ENCODE measurements at places on chromosomes 5 and 9. TPM values are rescaled to one million over a fixed set of nuclear protein-coding genes. Genes with fewer than 3 reads are reported as not detected.

The AQP7 gene
- not detected for total RNA-seq

The CCDC171 gene
- 0.58 TPM for total RNA-seq

The TMEM215 gene
- not detected for total RNA-seq

The TAS2R1 gene
- not detected for total RNA-seq

The GABRA1 gene
- total RNA-seq, result not detected

The FBP1 gene
- total RNA-seq, result 1.7 TPM

The RNF208 gene
- total RNA-seq, result 0.76 TPM

The GZMA gene
- total RNA-seq, result not detected

The CAVIN4 gene
- total RNA-seq, result 3.3 TPM

DNA sequence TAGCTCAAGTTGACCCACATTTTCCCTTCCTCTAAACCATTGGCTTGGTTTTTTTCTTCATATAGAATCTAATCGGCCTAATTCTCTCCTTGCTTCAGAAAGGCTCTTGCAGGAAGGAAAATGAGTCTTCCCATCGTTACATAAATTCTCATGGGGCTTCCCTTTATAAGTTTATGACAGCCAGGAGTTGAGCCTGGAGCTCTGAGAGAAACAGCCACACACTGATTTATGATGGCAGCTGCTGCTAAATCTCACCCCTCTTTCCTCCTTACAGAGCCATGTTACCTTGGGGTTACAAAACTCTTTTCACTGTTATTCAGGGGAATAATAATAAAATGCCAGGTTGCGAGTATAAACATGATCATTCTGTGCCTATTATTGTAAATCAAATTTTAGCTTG lies 5.2 kb upstream of the RNF14 start:
- DNase-seq, result no peak

DNA sequence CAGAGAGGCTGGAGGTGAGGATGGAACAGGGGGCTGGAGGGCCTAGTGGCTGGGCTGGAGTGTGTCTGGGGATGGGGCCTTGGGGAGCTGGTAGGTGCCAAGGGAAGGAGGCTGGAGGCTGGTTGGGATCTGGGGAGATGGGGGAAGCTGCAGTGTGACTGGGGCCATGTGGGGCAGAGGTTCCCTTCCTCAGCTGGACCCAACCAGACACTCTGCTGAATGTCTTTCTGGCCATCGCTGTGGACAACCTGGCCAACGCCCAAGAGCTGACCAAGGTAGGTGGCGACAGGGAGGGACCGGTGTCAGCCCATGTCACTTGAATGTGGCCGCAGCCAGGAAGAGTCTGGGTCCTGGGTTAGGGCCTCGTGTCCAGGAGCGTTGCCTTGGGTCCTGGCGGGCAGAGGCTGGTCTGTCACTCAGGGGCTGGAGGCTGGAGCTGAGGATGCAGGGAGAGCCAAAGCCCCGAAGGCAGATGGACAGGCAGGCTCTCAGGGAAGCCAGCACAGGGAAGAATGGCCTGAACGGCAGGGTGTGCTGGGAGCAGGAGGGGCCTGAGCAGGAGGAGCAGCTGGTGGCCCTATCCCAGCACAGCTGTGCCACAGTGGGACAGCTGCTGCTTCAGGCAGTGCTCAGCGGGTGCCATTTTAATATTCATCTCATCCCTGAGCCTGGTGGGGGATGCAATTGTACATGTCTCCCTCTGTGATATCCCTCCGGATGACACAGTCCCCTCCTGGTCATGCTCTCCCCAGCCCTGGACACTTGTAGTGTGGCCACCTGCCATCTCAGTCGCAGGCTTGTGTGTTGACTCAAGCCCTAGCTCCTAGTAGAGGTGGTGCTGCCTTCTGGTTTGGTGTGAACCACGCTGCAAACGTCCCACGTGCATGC lies 132.5 kb downstream of the CACNA1B start:
- no peak for DNase-seq

- DNase-seq, result no peak
Measured at GRCh38 chr5:10912435-10912834, 151.4 kb upstream of the DAP start.

DNA sequence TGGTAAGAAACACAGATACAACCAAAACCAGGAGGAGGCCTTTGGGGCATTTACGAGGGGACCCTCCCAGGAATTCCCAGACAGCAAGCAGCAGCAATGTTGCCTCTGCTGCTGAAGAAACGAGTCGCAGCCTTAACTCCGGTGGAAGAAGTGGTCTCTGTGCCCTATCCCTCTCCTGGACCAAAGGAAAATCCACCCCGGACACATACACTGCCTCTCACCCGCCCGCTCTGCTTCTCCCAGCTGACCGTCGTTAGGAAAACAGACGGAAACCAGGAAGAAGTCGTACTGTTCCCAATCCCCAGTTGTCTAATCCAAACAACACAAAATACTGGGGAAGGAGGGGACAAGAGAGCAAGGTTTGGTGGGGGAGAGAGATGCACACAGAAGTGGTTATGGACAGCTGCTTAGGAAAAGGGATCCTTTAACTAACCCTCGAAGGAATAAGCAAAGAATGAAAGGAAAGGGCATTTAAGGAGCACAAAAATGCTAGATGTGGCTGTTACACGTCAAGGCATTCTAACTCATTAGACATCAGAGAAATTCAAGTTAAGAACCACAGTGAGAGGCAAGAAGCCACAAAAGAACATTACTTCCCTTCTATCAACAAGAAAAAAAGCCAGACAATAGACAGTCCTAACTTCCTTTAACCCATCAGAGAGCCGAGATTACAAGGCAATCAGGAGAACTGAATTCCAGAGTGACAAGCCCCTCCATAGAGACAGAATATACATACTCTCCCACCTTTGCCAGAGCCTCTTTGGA lies 71.9 kb downstream of the ACTL7B start:
- no peak for DNase-seq

DNA sequence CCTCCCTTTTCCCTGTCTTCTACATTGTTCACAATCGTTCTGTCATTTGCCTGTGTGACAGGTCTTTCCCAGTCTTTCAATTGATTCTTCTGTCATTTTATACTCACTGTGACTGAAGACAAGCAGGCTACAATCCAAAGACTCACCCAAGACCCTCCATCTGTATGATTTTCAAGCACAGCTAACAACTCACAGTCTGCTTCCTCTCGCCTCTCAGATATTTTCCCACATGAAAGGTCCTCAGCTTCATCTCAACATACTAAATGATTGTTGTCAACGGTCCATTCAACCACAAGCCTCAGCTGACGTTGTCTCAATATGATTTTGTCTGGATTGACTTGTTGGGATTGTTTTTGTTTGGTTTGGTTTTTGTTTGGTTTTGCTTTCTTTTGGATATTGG lies 346.5 kb downstream of the NFIB start:
- no peak for DNase-seq

DNA sequence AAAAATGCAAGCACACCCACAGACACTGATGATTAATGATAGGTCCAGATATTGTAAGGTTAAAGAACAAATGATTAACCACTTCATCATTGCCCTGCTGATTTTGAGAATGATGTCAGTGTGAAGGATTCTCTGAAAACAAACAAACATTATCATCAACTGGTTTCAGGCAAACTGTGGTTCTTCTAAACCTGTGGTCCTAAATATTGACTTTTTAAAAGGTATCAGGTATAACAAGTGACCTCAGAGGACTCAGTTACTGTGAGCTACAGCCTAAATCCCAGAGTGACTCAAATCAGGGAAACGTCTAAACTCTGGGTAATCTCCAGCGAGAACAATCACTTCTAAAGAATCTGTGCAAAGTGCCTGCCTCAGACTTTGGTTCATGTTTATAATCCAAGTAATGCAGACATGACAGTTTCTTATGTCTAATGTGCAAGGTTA lies 172.3 kb upstream of the CDH6 start:
- no peak for DNase-seq

DNA sequence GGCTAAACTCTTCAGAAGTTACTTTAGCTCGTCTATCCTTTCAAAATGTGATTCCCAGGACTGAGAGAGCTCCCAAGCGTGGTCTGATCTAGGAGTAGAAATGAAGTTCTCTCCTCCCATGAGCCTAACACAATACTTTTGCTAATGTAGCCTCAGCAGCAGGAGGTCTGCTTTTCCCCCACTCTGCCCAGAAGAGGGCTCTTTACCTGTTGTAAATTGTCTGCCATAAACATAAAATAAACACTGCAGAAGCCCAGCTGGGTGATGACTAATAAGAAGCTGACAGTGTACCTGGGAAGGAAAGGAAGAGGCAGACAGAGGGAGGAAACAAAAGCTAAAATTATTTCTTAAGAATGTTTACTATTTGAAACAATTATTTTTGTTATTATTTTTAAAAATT lies 15.4 kb downstream of the SLC36A3 start:
- DNase-seq, result no peak

GRCh38 chr5:163563112-163563511 lies 57.7 kb downstream of the MAT2B start:
- DNase-seq, result no peak

- DNase-seq, result no peak
Measured at GRCh38 chr5:133642153-133642722, 29.9 kb upstream of the FSTL4 start.

GRCh38 chr9:16608906-16609305 lies 261.6 kb downstream of the BNC2 start:
- no peak for DNase-seq

DNA sequence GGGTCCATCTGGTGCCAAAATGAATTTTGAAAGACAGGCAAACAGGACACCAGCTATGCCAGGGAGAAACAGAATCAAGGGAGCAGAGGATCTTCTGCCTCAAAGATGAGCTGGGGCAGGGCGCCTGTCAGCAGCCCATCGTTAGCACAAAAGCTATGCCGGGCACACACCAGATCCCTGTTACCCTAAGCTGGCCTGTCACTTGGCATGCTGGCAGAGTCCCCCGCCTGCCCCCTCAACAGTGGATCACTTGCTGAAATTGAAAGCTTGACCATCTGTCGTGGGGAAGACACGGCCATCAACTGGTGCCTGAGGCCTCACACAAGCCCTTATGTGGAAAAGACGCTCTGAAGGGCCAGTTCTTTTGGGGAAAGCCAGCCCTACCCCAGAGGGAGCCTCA lies 256.4 kb downstream of the EBF1 start:
- no peak for DNase-seq

DNA sequence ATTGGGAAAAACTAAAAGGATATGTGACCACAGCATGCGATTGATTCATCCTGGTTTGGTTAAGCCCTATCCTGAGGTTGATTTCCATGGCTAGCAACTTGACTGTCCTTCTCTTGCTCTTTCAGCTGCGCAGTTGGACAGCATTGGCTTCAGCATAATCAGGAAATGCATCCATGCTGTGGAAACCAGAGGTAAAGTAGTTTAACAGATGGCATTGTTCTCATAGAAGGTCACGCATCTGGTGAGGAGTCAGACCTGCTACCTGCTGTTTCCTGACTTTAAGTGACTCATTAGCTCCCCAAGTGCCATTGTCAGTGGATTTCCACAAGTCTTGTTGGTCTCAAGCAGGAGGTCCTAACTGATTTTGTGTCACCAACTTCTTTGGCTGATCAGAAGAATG lies 266.9 kb downstream of the ARHGAP26 start:
- DNase-seq, result peak; percentile 92

DNA sequence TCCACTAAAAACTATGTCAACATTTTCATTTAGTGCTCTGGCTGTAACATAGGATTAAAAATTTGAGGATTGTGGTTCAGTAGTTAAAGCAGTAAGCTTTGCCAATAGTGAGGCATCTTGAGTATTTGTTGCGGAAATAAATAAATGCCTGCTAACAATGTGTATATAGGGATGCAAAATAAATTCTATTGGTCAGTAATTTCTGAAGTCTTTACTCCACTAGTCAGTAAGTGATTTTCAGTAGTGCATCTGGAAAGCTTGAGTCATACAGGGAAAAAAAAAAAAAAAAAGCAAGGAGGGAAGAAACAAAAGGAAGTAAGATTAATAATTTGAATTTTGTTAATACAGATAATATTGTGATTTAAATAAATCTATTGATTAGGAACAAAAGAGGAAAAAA lies 21.0 kb downstream of the NIPBL start:
- no peak for DNase-seq

DNA sequence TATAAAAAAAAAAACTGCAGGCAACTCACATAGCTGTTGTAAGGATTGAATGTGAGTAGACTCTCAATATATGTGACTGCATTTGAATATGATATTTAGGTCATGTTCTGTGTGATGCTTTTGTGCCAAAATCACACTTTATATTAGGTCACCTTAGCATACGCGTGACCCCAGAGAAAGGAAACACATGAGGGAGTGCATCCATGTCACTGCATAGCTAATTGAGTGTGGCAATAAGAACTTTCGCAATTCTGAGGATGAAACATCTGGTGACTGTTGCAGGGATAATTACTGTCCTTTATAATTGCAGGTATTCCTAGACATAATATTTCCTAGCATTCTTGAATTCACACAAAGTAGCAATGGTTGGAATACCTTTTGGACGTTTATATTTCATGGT lies 459.5 kb upstream of the KLF4 start:
- DNase-seq, result no peak

GRCh38 chr9:33220681-33221567 lies 19.0 kb upstream of the SPINK4 start:
- DNase-seq, result no peak

Measured in glomerular endothelial cell (primary cell).